ENCODE measurements at places on chromosomes 5 and 9. TPM values are rescaled to one million over a fixed set of nuclear protein-coding genes. Genes with fewer than 3 reads are reported as not detected.

Gene SHISAL2B
- not detected for polyA plus RNA-seq

Gene IL6ST
- 48.1 TPM for polyA plus RNA-seq

Gene PDLIM4
- not detected for polyA plus RNA-seq

Gene ADAMTSL1
- 2.9 TPM for polyA plus RNA-seq

Gene ESM1
- polyA plus RNA-seq = not detected

Gene KCTD16
- 11.7 TPM for polyA plus RNA-seq

Gene ARHGEF28
- polyA plus RNA-seq = 2.6 TPM

Gene ROR2
- polyA plus RNA-seq = not detected

Gene ELAVL2
- polyA plus RNA-seq = 14.0 TPM

Gene IL5
- not detected for polyA plus RNA-seq

Gene RNF224
- not detected for polyA plus RNA-seq

Gene OLFM1
- 207 TPM for polyA plus RNA-seq

Gene SARDH
- polyA plus RNA-seq = not detected

Gene GTF2H2C
- polyA plus RNA-seq = 30.3 TPM

Gene PCDHA5
- polyA plus RNA-seq = 6.3 TPM

Gene INSL6
- 2.3 TPM for polyA plus RNA-seq

Gene DBH
- not detected for polyA plus RNA-seq

Gene GPBP1
- 88.3 TPM for polyA plus RNA-seq

Gene C5orf58
- not detected for polyA plus RNA-seq

Gene ANKRD55
- 1.8 TPM for polyA plus RNA-seq

All from Purkinje cell (primary cell).